ENCODE measurements at places on chromosomes 1 and 21.

DNA sequence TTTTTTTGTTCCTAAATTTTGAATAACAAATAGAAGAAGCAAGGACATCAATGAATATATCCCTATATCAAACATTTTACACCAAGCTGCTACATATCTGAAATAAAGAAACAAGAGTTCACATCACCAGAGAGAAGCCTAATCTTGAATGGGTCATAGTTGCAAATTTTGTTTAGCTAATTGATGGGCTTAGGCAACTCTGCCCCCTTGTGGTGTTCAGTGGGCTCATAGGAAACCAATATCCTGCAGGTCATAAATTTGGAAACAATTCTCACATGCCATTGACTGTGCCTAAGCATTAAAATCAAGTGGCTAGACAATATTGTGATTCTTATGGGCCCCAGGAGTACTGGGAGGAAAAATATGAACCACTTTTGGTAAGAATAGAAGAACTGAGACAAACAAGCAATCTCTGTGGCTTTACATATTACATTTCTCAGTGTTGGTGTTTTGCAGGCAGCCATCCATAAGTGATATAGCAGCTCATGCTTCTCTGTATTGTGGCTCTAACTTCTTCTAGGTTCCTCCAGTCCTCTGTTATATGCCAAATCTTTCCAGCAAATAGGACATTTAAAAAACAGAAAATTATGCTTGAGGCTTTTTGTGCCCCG, 1262.8 kb upstream of the PRMT6 start:
- no peak for DNase-seq

DNA sequence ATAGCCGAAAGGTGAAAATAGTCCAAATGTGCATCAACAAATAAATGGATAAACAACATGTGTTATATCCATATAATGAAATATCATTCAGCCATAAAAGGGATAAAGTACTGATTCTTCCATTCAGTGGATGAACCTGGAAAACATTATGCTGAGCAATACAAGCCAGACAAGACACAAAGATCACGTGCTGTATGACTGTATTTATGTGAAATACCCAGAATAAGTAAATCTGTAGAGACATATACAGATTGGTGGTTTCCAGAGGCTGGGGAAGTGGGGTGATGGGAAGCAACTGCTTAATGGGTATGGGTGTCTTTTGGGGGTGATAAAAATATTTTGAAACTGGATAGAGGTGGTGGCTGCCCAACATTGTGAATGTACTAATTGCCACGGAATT, 13.3 kb upstream of the GSTM4 start:
- no peak for DNase-seq

- no peak for DNase-seq
These were observed 3.6 kb downstream of the BEND5 start for GRCh38 chr1:48773133-48773532.

DNA sequence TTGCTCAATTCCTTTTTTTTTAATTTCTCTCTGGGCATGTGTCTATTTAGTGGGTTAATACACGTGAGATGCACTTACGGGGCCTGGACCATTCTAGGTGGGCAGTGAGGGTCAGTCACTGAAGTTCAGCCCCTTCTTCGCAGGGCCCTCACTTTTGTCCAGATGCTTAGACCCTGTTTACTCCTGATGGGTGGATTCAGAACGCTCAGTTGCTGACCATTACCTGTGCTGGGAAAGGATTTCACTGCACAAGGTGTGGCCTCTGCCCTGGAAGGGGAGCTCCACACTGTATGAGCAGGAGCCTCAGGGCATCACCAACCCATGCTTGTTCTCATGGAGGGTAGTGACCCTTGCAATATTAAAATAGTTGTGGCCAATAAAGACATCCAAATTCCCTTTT, 4.5 kb downstream of the PRAMEF12 start:
- no peak for DNase-seq

DNA sequence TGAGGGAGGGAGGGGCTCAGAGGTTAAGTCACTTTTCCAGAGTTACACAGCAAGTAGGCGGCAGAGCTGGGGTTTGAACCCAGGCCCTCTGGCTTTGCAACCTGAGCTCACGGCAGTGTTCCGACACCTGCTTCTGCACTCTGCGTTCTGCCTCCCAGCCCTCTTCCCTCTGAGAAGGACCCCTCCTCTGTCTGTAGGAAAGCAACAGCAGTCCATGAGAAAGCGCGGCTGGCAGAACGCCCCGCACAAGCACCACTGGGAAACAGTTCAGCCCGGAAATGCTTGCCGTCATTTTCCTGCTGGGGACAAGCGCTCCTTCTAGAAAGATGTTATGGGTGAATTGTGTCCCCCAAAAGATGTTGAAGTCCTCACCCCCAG, 241.1 kb downstream of the NPHP4 start:
- DNase-seq, result no peak

DNA sequence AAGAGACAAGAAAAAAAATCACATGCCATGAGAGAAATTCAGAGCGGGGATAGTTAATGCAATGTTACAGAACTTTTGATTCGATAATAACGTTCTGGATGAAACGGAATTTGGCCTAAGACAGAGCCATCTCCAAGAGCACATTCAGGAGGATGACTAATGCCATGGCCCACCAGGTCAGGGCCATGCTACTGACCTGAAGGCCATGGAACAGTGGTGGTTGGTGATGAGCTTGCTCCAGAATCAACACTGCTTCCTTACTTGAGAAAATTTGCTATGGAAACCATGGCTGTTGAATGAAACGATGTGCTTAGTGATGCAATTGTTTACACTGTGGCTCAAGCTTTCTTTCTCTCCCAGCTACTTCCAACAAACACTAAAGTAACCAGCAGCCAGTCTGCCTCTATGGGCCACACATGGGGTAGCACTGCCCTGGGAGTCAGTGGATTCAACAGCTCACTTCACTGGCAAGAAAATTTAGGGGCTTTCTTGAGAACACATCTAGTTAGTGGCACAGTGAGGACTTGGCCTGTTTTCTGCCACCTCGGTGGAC, 299.1 kb downstream of the PCP4 start:
- no peak for DNase-seq

- DNase-seq, result no peak
These were observed 690.7 kb downstream of the NCAM2 start for GRCh38 chr21:21688889-21689288.

- peak; percentile 73 for DNase-seq
These were observed 4.0 kb upstream of the LACTBL1 start for GRCh38 chr1:22976461-22977243.

Data from HTR-8/SVneo (cell line).